ENCODE measurements at places on chromosomes 6 and 20.
A peak's percentile ranks its signal among the peaks of the same experiment; 100 is the strongest.

GRCh38 chr20:38219006-38219950 lies 41.3 kb downstream of the KIAA1755 start:
- no peak for DNase-seq

GRCh38 chr20:16240355-16240754 lies 332.9 kb downstream of the KIF16B start:
- no peak for DNase-seq

DNA sequence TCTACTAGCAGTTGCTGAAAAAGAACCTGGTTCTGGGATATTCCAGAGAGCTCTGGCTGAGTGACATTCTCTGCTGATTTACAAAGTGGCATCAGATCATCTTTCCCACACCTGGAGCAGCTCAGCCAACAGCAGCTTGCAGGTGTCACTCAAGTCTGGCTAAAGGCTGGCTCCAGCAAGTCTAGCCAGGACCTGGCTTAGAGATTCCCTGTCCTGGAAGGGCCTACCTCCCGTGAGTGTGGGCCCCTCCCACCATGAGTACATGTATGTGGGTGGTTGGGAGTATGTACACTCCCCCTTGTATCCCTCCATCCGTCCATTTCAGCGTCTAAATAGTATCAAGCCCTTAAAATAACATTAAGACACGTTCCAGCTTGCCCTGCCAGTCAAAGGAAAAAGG lies 539.3 kb upstream of the ID4 start:
- no peak for DNase-seq

- no peak for DNase-seq
Measured at GRCh38 chr20:1935696-1936366, 40.6 kb downstream of the SIRPA start.

DNA sequence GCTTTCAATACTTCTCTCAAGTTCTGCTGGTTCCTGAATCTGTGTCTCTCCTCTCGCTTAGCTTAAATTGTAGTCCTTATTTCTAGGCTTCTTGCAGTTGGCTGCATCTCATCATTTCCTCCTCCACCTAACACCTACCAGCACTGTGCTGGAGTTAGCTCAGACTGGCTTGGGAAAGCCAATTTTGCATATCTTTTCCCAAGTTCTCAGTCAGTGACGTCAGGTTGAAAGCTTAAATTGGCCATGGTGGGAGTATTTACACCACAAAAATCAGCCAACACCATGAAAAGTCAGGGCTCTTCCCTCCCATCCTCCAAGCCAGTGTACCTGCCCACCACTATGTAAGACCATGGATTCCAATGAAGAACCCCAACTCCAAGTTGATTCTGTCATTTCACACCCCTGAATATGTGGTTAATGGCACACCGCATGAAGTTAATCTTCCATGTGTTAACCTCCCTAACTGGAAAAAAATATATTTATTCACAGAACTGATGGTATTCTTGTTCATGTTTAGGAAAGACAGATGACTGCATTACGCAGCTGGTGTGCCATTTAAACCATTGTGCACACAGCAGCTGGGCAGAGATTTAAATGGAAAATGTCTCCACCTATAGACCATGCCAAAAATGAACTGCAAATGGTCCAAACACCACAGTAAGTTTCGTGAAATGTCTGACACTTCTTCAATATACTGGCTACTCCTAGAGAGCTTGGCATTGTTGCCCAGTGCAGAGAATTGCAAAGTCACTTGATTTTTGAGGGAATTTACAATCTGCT lies 274.1 kb upstream of the MAP3K7 start:
- no peak for DNase-seq

DNA sequence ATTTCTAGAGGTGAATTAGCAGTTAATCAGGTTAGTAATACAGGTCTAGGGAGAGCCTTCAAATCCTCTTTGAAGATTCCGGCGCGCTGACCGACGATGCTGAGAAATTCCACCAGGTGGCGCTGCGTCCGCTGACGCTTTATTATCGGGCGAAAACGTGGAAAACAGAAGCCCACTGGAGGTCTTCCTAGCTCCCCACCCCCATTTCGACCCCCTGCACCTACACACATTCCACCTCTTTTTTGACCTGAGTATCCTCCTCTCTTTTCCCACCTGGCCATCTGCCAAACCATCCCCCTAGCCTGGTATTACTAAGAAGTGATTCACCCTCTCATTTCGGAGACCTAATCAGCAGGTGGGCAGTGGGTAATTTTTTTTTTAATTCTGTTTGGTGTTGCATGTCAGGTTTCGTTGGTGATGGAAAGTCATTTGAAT lies 65.4 kb upstream of the RIN2 start:
- peak; percentile 60 for DNase-seq

GRCh38 chr20:23370873-23371272 lies 8.9 kb downstream of the GZF1 start:
- DNase-seq: no peak

- no peak for DNase-seq
Measured at GRCh38 chr20:38092260-38092857, 58.8 kb downstream of the RPRD1B start.

GRCh38 chr6:139640448-139640847 lies 266.0 kb upstream of the CITED2 start:
- DNase-seq: no peak

DNA sequence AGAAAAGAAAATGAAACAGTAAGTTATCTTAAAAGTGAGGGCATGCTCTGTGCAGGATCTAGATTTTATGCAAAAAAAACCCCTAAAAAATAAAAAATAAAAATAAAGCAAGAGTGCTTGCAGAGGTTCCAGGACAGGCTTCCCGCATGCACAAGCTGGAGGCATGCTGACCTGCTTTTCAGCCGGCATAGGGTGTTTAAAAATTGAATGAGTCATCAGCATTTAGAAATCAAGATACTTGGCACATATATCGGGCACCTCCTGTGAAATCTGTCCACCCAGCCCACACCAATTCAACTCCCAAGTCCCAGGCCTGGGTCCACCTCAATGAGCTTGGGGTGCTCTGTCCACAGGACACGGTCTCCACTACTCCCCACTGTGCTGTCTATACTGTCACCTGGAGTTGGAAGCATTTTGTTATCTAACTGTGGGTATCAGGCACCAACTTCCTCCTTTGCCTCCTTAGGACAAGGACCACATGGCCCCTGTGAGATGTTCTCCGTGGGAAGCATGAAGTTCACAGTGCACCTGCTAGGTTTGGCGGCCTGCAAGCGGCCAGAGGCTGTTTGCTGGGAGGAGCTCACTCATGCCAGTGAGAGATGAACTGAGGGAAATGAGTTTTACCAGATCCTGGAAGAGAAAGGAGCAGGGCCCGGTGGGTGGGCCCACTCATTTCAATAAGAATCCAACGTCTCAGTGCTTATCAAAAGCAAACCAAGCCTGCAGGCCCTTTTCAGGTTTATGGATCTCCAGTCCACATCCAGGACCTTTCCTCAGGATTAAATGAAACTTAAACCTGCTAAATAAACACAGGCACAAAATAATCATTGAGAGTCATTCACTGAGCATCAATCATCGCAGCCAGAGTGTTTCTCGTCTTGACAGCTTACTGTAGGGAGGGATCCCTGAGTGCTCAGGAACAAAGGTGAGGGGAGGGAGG lies 121.1 kb downstream of the FOXA2 start:
- no peak for DNase-seq

DNA sequence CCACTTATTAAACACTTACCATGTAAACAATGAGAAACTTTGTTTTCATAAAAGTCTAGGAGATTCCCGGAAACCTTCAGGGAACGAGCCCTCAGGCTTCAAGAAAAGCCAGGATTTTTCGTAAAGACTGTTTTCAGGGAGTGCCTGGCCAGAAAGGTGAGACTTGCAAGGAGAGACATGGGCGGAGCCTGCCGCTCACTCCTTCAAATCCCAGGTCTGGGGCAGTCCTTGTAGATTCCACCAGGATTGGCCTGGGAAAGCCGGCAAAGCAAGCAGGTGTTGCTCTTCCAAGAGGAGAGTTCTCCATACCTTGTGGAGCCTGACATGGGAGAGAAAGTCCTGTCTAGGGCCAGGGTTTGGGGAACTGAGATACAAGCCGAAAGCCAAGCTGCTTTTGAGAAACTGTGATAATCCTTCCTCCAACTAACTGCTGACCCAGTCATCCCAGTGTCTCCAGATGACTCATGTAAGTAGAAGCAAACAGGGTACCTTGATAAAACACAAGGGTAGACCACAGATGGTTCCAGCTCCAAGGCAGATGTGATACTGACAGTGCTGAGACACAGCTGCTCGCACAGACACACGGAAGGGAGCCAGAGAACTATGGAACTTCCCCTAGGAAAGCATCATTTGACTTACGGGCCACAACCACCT lies 69.4 kb upstream of the NAA20 start:
- no peak for DNase-seq

- no peak for DNase-seq
Measured at GRCh38 chr20:17673084-17673483, 9.0 kb downstream of the RRBP1 start.

DNA sequence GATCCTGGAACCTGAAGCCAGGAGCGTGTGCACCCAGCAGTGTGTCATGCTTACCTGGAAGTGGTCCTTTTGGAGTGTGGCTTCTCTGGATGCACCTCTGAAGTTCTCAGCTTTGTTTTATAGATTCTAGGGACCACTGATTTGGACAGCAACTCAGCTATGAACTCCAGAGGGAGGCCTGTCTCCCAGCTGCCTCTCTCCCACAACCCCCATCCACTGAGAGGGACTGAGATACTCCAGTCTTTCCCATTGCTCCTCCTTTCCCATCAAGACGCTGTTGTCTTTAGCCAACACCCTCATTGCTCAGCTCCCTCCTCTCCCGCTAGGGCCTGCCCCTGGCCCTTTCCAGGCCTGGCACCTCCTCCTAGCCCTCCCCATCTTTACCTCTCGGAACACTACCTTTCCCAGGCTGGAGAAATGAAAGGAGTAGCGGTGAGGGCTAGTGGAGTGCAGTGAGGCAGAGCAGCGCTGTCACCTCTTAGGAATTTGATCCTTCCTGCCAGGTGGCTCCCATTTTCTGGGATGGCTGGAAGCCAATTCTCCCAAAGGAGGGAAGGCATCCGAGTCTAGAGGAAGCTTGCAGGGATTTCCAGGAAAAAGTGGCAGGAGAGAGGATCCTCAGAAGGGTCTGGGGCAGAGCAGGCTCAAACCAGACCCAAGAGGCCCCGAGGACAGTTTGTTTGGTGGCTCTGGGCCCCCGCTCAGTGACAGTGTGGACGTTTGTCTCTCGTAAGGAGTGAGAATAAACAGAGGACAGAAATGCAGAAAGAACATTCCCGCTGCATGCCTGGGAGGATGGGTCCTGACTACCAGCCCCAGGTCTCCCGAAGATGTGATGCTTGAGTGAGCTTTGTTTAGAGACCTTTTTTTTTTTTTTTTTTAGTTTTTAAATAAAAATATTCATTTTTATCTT lies at the start of gene LRRN4:
LRRN4 (minus strand) TSS at position 285 of the 913 bp plus-strand sequence. CDS start 1,261 bp downstream, outside the sequence.
- no peak for DNase-seq

DNA sequence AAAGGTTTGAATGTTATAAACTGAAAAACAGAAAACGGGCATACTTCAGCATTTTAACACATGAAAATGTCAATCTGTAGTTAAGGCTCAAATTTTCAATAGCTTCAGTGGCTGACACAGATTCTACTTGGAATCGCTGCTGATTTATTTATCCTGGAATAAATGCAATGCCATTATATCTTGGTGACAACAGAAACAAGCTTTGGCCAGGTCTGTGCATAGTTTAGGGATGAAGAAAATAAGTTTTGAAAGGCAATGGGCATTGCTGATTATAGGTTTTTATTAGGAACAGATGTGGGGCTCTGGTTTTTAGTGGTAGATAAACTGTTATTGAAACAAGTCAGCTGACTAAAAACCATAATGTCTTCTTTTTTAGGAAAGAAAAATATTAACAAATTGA lies 96.8 kb upstream of the SOX4 start:
- DNase-seq: no peak

GRCh38 chr6:111683749-111684267 lies 78.1 kb upstream of the TRAF3IP2 start:
- no peak for DNase-seq

- no peak for DNase-seq
Measured at GRCh38 chr6:158938811-158939254, 61.2 kb downstream of the RSPH3 start.

GRCh38 chr6:142274656-142275055 lies 27.2 kb upstream of the ADGRG6 start:
- DNase-seq: no peak

DNA sequence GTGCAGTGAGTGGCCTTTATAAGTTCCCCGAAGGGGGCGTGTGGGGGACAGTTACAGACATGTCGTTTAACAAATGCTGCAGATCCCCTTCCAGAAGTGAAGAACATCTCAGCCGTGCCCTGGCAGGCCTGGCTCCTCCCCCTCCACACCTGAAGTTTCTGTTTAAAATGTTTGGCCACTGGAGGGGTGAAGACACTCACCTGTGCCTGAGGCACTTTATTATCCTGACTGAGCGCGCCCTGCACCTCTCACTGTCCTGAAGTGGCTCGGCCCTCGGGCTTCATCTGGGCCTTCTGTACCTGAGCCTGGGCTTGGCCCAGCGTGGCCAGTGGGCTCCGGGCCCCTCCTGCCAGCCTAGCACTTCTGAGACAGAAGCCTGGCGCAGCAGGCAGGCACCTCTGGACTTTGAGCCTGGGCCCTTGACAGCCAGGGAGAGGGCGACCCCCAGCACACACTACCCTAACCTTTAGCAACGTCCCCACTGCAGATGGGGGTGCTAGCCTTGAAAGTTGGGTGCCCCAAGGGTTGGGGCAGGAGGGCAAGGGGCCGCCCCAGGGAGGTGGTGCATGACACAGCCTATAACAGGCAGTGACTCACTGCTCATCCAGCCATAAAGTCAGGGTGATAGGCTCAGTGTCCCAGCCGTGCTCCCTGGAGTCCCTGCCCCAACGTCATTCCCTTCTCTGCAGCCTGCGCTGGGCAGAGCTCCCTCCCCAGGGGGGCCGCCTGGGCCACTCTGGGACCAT lies 13.6 kb upstream of the GATA5 start:
- DNase-seq: no peak

DNA sequence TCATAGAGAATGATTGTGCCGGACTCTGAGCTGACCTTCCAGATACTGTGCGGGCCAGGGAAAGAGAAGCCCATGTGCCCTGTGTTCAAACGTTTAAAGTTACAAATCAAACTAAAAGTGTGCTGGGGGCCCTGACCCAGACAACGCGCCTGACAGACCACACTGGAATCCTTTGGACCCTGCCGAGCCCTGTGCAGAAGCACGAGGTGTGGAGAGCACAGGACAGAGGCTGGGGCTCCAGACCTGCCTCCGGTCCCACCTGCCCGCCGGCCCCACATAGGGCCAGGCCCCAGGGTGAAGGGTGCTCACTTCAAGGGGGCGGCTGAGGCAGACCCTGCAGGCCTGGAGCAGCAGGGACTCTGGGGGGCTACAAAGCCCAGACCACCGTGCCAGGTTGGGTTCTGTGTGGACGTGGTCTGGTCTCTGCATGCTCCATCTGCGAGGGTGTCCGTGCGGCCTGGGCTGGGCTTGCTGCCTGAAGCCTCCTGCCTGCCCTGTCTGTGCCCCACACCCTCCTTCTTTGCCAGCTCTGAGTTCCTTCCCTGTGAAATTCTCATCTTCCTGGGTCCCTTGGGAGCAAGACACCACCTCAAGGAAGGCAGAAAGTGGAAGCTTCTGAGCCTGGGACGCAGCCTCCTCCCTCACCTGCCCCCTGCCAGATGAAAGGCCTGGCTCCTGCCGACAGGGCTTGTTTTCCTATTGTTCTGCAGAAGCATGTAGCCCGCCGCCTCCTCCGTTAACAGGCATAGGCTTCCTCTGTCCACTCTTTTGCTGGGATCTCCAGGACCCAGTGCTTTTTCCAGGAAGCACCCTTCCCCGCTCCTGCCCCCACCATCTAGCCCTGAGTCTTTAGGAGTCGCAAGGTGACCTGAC lies 186.2 kb downstream of the ERMARD start:
- no peak for DNase-seq

- DNase-seq: no peak
Measured at GRCh38 chr6:31797588-31797987, 2.0 kb upstream of the VARS1 start.
